ENCODE measurements at places on chromosomes 11 and 22.

DNA sequence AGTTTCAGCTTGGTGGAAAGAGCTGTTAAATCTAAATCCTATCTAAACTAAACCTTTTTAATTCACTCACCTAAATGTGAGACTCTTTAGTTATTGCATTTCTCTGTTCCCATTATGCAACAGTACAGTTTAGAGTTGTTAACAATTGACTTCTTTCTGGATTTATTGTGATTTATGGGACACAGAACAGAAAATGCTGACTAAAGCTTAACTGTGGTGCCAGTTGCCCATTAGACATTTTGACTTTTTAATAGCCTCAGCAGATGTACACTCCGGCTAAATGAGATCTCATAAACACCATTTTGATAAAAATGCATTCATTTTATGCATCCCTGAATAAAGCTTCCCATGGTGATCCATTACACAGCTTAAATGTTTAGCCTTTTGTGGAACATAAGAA, 356.6 kb downstream of the CASP12 start:
- DNase-seq = no peak

- DNase-seq = no peak
These were observed 26.9 kb downstream of the CBX7 start for GRCh38 chr22:39125622-39126021.

DNA sequence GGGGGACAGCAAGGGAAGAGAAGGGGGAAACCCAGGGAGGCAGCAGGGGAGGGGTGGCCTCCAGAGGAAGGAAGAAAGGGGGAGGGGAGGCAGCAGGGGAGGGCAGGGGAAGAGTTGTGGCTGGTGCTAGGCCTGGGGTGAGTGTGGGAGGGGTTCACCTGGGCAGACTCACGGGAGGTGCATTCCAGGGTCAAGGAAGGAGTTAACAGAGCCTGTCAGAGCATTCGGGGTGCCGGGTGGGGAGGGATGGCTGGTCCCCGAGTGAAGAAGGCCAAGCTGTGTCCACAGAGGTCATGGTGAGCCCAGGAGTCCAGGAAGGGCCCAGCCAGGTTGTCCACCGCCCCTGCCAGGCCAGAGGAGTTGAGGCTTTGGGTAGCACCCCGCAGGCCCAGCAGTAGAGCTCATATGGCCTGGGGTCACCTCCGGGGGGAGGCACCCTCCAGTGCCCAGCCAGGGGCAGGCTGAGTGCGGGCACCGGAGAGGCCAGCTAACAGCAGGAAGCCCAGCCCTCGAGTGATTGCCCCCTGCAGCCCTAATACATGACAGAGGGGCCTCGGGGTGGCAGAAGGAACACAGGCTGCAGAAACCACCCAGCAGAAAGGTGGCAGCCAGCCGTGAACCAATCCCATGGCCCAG, 31.1 kb upstream of the PPARA start:
- DNase-seq = no peak

DNA sequence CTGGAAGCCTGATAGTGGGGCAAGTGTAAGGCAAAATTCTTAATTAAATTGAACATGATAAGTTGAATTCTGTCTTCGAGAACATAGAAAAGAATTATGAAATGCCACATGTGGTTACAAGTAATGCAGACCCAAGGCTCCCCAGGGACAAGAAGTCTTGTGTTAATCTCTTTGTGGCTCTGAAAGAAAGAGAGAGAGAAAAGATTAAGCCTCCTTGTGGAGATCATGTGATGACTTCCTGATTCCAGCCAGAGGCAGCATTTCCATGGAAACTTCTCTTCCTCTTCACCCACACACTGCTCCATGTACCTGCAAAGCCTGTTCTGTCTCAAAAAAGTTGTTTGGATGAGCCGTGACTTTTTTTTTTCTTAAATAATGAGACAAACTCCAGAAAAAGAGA, 1.9 kb upstream of the TYR start:
- no peak for DNase-seq

DNA sequence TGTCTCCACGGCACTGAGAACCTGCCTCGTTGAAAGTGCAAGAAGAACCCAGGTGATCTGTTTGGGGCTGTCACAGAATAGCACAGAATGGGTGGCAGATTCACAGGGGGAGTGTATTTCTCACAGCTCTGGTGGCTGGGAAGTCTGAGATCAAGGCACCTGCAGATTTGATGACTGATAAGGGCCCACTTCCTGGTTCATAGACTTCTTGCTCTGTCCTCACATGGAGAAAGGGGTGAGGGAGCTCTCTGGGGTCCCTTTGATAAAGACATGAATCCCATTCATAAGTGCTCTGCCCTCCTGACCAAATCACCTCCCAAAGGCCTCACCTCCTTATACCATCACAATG, 198.5 kb upstream of the SORL1-AS1 start:
- DNase-seq = no peak

DNA sequence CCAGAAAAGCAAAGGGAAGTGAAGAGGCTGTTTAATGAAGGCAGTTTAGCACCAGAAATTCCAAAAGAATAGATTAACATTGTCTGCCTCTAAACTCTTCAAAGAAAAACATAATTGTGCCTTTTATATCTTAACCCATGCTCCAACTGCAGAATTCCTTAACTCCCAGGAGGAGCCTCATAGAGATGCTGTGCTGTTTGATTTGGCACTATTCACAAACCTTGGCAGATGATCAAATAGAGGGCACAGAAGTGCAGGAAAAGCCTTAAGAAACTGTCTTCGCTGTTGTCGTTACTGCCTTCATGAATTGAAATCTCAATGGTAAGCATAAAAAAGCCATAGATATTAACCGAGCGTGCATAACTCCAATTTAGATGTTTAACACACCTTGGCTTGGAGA, 124.1 kb upstream of the MPPED2 start:
- no peak for DNase-seq

DNA sequence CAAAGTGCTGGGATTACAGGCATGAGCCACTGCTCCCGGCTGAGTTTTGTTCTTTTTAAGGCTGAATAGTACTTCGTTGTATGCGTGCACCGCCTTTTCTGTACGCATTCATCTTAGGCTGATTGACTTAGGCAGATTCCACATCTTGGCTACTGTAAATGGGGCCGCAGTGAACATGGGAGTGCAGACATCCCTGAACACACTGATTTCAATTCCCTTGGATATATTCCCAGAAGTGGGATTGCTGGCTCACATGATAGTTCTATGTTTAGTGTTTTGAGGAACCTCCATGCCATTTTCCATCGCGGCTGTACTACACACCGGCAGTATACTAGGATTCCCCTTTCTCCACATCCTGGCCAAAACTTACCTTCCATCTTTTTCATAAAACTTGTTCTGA, 10.4 kb upstream of the ZNF74 start:
- no peak for DNase-seq

DNA sequence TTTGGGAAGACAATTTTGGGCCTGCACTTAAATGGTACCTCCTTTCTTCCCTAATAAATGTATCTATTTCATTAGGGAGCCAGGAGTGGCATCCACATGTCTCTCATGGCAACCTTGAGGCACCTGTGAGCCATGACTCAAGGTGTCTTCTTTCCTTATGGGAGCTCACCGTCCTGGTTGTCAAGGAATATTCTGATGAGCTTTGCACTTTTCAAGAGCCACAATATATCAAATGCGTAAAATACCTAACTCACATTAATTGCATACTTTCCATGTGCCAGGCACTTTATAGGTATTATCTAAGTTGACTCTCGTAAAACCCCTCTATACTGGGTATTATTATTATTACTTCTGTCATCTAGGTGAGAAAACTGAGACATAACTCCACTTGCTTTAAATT, 32.5 kb downstream of the MUC15 start:
- no peak for DNase-seq

GRCh38 chr11:93329936-93330445, 551 bp upstream of the DEUP1 start:
- no peak for DNase-seq

GRCh38 chr11:29657709-29658108, 359.1 kb downstream of the KCNA4 start:
- DNase-seq = no peak

DNA sequence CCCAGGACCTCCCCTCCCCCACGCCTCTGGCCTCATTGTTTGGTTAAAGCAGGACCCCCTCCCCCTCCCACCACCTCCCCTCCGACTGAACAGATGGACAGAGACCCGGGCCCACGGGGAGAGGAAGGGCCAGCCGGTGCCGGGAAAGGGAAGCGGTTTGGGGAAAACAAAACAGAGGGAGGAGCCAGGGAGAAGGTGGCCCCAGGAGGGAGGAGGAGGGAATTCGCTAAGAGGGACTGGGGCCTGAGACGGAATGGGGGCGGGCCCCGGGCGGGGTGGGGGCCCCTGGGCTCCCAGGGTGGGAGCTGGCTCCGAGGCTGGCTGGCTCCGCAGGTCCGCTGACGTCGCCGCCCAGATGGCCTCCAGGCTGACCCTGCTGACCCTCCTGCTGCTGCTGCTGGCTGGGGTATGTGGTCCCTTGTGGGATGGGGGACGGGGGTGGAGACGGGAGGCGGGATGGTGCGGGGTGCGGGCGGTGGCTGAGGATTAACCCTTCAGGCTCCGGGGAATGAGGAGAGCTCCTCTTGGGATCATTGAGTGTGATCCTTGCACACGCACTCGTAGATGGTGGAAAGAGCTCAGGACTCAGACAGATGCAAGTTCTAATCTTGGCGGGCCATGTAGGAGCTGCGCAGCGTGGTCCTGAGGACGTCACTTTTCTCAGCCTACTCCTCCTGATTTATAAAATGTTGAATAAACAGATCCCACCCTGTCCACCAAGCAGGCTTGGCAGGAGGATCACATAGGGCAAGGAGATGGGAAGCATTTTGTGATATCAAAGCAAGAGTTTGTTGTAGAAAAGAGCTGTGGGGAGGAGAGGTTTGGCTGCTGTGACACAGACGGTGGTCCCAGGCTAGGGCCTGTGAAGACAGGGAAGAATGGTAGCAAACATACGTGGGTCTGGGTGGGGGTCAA, 688 bp downstream of the SERPING1 start:
- no peak for DNase-seq

GRCh38 chr22:41908411-41909309, 6.2 kb downstream of the SHISA8 start:
- DNase-seq = peak; percentile 42

DNA sequence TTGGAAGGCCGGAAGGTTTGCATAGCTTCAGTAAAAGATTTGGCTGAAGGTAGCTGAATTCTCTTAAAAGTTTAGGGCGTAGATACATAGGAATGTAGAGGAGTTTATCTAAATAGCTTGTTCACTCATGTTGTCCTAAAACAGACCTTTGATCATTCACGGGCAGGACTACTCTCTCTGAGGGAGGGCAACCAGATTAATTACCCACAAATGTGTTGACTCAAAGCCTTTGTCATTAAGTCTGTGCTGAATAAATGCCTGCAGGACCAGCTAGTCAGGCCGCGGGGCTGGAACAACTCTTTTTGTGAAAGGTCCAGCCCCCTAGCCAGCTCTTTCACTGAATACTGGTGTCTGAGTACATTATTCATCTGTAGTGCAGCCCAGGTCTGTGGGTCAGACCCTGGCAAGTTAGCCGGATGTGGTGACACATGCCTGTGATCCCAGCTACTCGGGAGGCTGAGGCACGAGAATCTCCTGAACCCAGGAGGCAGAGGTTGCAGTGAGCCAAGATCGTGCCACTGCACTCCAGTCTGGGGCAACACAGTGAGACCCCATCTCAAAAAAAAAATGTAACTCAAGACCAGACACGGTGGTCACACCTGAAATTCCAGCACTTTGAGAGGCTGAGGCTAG, 2.8 kb upstream of the FADD start:
- no peak for DNase-seq

DNA sequence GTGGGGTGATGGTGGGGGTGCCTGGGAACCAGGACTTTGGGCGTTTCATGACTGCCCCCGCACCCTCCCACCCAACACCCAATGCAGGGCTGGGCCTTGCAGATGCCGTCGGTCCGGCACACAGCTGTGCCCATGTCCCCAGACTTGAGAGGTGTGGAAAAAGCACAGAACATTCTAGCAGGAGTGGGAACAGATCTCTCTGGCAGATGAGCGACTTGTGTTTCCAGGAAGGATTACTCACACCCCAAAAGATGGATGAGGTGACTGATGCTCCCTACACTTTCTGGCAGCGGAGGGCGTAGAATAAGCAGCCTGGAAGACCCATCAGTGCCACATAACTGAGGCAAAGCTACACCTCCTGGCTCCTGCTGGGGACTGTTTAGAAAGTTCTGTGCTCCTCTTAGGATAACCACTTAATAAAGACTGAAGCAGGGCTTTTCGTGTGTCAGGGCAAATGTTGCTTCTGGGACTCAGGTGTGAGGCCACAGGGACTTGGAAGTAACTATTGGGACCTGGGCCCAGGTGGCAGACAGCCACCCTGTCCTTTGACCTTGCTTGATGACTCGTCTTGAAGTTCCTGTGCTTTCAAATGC, 24.2 kb downstream of the FBLN1 start:
- DNase-seq = no peak

DNA sequence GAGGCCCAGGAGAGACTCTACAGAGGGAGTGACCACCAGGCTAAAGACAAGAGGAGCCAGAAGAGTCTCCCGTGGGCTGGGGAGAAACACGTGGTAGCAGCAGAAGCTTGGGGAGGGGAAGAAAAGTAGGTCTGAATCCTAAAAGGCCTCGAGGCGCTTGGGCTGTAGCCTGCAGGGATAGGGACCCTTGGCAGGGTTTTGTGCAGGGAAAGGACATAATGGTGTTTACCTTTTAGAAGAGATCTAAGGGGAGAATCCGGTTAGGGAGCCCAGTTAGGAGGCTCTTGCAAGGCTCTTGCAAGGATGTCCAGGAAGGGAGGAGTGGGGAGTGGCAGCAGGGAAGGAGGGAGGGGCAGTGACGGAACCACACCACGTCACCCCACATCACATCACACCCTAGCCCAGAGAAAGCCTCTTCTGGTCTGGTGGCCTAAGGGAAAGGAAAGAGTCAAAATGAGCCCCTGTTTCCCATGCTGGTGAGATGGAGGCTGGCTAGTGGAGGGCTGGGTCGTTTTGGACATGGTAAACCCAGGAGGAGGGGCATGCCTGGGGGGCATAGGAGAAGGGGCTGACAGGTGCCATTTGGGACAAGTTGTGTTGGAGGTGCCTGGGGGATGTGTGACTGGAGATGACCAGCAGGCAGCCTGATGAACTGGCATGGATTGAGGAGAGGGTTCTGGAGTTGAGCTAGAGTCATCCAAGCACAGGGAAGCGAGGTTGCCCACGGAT, 6.2 kb upstream of the FAM83F start:
- no peak for DNase-seq

Data from hematopoietic multipotent progenitor cell treated with erythropoietin and hydrocortisone succinate and interleukin-3 and kit ligand, for 6 days (in vitro differentiated cells).